ELF-1 (cell line): ENCODE measurements at places on chromosomes 7 and 10.
A peak's percentile ranks its signal among the peaks of the same experiment; 100 is the strongest.

GRCh38 chr10:52491246-52491995, 177.3 kb downstream of the DKK1 start:
- DNase-seq, result no peak

GRCh38 chr7:151709141-151710038, 167.5 kb downstream of the PRKAG2 start:
- DNase-seq, result no peak

GRCh38 chr10:128522551-128523308, 396.5 kb upstream of the MKI67 start:
- no peak for DNase-seq

GRCh38 chr10:15789793-15790525, 70.2 kb upstream of the ITGA8 start:
- DNase-seq, result no peak

- no peak for DNase-seq
These were observed 31.5 kb upstream of the BTRC start for GRCh38 chr10:101322266-101323108.

DNA sequence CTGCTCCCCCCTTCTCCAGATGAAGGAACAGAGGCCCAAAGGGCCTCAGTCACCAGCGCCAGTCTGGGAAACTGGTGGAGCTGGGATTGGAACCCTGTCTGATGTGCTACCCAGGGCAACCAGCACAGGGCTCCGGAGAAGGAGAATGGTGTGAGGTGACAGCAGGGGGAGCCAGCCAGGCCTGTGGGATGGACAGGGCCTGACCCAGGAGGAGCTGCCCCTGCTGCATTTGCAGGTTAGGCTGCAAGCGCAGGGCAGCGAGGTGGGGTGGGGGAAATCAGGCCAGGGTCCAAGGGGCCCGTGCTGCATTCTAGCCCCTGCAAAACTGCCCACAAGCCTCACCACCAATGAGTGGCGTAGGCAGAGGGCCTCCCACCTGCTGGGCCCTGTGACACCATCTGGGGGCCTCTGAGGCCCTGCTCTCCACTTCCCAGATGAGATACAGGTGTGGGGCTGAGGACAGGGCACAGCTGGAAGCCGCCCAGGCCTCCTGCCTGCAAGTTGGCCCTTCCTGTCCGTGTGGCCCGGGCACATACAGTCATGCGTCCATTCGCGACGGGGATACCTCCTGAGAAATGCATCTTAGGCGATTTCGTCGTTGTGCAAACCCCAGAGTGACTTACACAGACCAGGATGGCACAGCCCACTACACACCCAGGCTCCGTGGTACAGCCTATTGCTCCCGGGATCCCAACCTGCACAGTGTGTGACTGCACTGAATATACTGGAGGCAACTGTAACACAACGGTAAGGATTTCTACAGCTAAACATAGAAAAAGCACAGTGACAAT, 45.3 kb downstream of the RASGEF1A start:
- peak; percentile 73 for DNase-seq

GRCh38 chr10:49784681-49785080, 22.6 kb upstream of the OGDHL start:
- no peak for DNase-seq

- DNase-seq, result no peak
These were observed 36.5 kb upstream of the SVIL start for GRCh38 chr10:29671228-29671780.

DNA sequence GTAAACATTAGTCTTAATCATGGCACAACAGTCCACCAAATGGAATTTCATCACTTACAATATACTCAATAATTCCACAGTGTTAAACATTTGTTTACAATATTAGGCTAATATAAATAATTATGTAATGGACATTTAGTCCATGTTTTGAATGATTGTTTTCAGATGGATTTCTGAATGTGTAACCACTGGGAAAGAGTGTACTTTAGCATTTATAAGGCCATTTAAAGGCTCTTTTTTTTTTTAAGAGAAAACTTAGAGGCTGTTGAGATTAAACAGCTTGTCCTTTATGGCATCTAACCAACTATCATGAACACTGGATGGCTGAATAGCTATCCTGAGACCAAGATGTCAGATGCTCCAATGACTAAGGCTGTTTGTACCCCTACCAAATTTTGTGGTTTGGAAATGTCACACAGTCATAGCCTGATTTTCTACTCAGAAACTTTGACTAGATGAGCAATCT, 248.3 kb upstream of the GLI3 start:
- no peak for DNase-seq

GRCh38 chr10:117197189-117197588, at the start of gene KCNK18:
KCNK18 (plus strand) TSS chr10:117197489; CDS start chr10:117197489, 0 bp downstream.
- DNase-seq, result no peak

DNA sequence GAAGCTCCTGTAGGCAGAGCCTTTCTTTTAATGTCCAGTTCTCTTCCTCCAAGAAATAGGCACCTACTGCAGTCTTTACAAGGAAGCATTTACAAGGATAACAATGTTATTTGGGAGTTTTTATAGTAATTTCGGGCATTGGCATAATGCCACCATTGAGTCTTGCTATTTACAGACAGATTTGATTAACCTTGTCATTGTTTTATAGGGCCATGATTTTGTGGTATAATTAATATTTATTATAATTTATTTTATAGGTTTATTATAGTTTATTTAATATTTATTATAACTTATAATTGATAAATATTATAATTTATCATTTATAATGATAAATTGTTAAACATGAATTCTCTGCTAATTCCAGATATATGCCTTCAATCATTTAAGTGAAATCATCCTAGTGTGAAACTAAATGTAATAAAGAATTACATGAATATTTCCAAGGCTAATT, 573 bp upstream of the POT1 start:
- DNase-seq, result no peak

- no peak for DNase-seq
These were observed 27.4 kb downstream of the CCDC6 start for GRCh38 chr10:59878915-59879314.

DNA sequence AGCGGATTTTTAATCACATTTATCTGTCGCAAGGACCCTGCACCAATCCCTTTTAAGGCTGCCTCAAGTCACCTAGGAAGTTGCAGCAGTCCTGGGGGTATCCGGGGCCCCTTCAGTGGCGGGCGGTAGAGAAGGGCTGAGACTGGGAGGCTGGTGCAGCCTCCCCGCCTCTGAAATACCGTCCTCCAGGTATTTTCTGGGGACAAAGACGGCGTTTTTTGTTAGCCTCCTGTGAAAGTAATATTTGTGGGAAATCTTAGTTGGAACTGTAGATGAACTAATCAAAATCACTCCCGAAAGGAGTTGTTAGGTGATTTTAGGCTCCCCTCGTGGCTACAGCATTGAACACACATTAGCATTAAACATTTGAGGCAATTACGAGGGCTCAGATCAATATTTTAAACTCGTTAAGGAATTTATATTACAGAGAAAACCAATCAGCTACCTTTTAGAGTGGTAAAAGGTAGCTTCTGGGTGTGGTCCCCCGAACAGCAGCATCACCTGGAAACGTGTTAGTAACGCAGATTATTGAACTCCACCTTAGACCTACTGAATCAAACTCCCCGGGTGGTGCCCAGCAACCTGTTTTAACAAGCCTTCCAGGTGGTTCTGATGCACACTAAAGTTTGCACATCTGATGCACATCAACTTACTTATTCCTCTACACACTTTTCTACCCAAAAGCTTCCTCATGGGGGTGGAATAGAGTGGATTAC, 530 bp upstream of the ANXA7 start:
- no peak for DNase-seq

DNA sequence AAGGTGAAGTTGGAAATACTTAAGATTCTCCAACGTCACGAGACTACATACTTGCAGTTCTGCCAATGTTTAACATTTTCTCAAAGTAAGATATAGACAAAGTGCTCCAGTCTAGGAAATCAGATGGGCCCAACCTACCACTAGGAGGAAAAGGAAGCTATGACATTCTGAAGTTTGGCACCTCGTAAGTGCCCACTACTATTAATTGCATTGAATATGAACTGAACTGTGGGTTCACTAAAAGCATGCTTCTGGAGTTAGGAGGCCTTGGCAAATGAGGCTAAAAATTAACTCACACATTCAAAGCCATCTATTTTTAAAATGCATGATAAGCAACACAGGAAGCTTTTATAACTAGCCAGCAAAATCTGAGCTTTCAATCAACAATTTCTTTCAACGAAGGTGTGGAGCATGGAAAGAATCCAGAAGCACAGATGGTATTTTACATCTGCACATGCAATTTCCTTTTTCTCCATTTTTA, 149.7 kb downstream of the LRRTM3 start:
- no peak for DNase-seq

- DNase-seq, result no peak
These were observed 10.3 kb upstream of the ZNF273 start for GRCh38 chr7:64892666-64893309.

DNA sequence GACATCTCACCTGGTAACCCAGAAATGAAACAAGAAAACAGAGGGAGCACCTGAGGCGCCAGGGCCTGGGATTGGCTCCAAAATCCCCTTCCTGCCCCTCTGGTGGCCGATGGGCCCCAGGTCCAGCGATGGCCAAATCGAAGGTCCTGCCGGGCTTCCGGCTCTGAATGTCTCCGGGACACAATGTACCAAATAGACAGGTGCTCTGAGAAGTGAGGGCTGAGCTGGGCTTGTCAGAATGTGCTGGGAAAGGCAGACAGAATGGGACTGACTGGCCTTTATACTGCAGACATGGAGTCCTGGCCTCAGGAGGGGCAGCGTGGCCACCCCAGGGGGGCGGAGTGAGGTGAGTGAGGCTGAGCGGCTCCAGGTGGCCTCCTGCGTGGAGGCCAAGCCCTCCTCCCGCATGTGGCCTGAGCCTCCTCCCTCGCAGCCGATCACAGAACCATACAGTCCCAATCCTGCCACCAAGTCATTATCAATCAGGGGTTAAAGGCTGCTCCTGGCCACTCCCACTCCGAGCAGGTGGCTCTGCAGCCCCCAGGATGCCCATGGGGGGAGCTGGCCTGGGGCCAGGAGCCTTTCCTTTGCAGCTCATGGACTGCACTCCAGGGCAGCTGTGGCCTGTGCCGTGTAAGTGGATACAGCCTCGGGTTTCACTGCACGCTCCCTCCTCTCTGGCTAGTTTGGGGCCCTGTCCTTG, 185.5 kb downstream of the ADARB2 start:
- DNase-seq, result no peak

- no peak for DNase-seq
These were observed 6.8 kb upstream of the EIF3A start for GRCh38 chr10:119087271-119087882.

GRCh38 chr7:118689403-118689802, 464.9 kb downstream of the ANKRD7 start:
- peak; percentile 23 for DNase-seq

- no peak for DNase-seq
These were observed 96.8 kb upstream of the LSM8 start for GRCh38 chr7:118087126-118087525.

DNA sequence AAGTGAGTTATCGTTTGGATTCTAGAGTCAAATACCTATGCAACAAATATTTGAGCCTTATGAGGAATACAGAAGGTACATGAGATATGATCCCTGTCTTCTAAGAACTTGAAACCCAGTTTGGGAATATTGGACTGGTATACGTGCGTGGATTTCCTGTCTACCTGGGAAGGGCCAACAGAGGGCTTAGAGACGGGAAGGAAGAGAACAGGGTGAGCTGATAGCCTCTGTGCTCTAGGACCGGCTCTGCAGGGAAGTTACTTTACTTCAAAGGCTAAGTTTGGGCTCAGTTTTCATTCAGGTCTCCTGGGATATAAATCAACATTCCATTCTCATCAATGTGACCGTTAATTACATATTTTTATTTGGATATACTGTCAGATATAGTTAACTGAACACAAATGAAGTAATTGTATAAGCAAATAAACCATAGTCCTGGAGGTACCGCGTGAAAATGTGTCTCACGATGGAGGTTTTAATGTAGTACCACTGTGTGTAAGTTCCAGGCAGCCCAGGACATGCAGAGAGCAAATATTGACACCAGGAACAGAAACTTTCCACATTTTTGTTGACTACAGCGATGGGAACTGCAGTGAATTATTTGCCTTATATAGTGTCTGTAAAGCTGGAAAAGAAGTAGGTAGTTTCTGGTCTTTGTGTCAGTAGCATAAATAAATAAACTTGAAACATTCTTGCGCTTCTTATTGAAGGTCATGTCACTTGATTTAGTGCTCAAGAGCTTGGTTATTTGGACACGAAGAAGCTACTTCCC, 8.6 kb downstream of the CHST12 start:
- DNase-seq, result no peak

GRCh38 chr10:69318106-69318866, 40.0 kb downstream of the HK1 start:
- DNase-seq, result peak; percentile 92

- DNase-seq, result peak; percentile 23
These were observed 10.8 kb downstream of the NEURL1 start for GRCh38 chr10:103504181-103504783.

GRCh38 chr7:33998476-33998875, 93.1 kb downstream of the BMPER start:
- no peak for DNase-seq

GRCh38 chr10:49050906-49051305, 64.4 kb downstream of the VSTM4 start:
- DNase-seq, result no peak

GRCh38 chr7:34844406-34844805, 186.4 kb downstream of the NPSR1 start:
- no peak for DNase-seq

DNA sequence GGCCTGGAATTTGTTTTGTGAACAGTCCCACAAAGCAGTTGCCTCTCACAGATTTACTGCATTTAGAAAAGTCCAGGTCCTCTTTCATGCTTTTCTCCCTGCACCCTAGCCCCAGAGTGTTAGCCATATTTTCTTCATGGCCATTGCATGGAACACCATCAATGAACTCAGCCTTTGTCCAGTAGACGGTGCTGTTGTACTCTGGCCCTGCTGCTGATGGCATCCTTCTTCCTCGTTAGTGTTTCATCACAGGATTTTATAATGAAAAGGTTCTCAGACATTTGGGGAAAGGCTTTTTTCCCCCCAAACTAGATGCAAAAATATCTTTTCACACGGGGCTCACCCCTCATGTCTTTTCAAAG, 93.0 kb upstream of the SLC25A13 start:
- peak; percentile 63 for DNase-seq

DNA sequence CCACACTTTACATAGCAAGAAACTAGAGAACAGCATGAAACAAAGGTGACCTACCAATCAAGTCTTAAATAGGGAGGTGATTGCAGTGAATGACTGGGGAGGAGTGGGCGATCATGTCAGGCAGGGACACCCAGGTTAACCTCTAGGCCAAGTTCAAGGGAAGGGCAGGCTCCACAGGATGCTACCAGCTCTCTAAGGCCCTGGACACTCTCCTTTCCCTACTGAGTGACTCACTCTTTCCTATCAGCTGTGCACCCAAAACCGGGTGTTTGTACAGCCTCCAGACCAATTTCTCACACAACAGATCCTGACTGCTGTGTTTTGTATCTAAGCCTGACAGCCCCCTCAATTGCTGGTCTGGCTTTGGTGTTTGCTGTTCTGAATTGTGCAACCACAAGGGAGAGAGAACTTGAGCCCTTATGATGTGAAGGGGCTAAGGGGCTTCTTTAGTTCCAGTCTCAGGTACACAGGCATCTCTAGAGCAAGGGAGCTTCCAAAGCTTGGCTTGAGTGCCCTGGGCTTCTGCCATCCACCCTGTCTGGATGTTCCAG, 107.8 kb downstream of the TBXAS1 start:
- DNase-seq, result peak; percentile 24
